H9 (cell line): ENCODE measurements at places on chromosomes 6 and 20. TPM values are rescaled to one million over a fixed set of nuclear protein-coding genes. Genes with fewer than 3 reads are reported as not detected.

GRCh38 chr6:70811788-70812187 lies 144.1 kb downstream of the SMAP1 start:
- H3K4me3 ChIP-seq, result no peak overlapping the region
- H3K4me1 ChIP-seq, result no peaks in the 10 kb centered on the region
- H3K36me3 ChIP-seq, result no peaks in the 10 kb centered on the region
- no peak for DNase-seq

GRCh38 chr6:99779631-99780555 lies 173.3 kb downstream of the PRDM13 start:
- no peak overlapping the region for H3K27ac ChIP-seq
- H3K36me3 ChIP-seq, result no peaks in the 10 kb centered on the region
- no peak for DNase-seq
- no peak overlapping the region for H3K4me3 ChIP-seq

GRCh38 chr6:107641071-107641470 lies 151.2 kb downstream of the SOBP start:
- DNase-seq, result no peak
- H3K4me1 ChIP-seq, result no peaks in the 10 kb centered on the region
- H3K36me3 ChIP-seq, result no peaks in the 10 kb centered on the region
- no peaks in the 10 kb centered on the region for H3K27me3 ChIP-seq

- H3K27ac ChIP-seq, result no peak overlapping the region
- DNase-seq, result no peak
- no peaks in the 10 kb centered on the region for H3K4me1 ChIP-seq
Measured at GRCh38 chr6:155832596-155832995, 377.0 kb upstream of the NOX3 start.

GRCh38 chr6:127939442-127940066 lies 38.7 kb upstream of the THEMIS start:
- H3K4me3 ChIP-seq, result no peak overlapping the region
- no peaks in the 10 kb centered on the region for H3K4me1 ChIP-seq
- no peaks in the 10 kb centered on the region for H3K27me3 ChIP-seq
- H3K27ac ChIP-seq, result no peak overlapping the region

Gene TCP11
- not detected in 2 replicates for total RNA-seq

- no peaks in the 10 kb centered on the region for H3K36me3 ChIP-seq
- no peak for DNase-seq
- H3K27me3 ChIP-seq, result no peaks in the 10 kb centered on the region
- no peaks in the 10 kb centered on the region for H3K4me1 ChIP-seq
Measured at GRCh38 chr20:2768632-2769015, 31.8 kb downstream of the CPXM1 start.
